NCI-H2171 (cell line): ENCODE measurements at places on chromosomes 6 and 20.

- no peak for DNase-seq
Measured at GRCh38 chr6:111549746-111550145, 55.9 kb downstream of the TRAF3IP2 start.

GRCh38 chr6:15948930-15949900, 179.7 kb upstream of the MYLIP start:
- DNase-seq, result peak; percentile 96

GRCh38 chr6:47687432-47687831, 10.9 kb upstream of the ADGRF4 start:
- no peak for DNase-seq

GRCh38 chr6:14743474-14744211, 502.2 kb upstream of the JARID2 start:
- no peak for DNase-seq

- no peak for DNase-seq
Measured at GRCh38 chr6:83574783-83575182, 62.4 kb downstream of the PRSS35 start.
